CD4-positive, alpha-beta T cell treated with Interleukin-17A for 4 hours (primary cell): ENCODE measurements at places on chromosomes 2 and 18.

DNA sequence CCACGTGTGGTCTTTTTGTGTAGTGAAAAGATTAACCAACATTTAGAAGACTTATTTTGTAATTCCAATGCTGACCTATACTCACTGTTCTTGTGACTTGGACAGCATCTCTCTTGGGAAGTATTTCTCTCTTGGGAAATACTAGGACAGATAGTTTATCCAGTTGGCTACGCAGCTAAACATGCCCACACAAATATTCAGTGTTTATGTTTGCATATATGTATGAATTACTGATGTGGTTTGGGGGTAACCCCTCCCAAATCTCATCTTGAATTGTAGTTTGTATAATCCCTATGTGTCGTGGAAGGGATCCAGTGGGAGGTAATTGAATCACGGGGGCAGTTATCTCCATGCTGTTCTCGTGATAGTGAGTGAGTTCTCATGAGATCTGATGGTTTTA, 2062.3 kb upstream of the CELF4 start:
- no peak for DNase-seq

- DNase-seq: no peak
Measured at GRCh38 chr2:209633911-209634310, 137.7 kb upstream of the UNC80 start.

DNA sequence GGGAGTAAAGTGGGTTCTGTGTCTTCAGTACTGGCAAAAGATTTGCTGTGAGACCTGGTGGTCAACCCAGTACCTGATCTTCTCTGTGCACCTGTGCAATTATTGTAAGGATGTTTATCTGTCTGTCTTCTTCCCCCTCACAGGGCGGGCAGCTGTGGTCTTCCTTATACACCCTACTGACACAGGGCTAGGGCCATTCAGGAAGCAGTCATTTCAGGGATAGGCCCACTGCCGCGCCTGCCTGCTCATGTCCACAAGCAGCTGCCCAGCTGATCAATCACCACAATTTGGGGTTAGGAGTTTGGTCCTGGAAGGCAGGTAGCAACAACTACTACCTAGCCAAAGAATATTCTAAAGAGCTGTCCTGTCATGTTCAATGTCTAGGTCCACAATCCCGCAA, 1.2 kb upstream of the CNNM4 start:
- no peak for DNase-seq

GRCh38 chr18:48230467-48231113, 178.6 kb downstream of the ZBTB7C start:
- DNase-seq: peak; percentile 12

GRCh38 chr18:55779691-55780585, 191.9 kb upstream of the TCF4 start:
- no peak for DNase-seq

GRCh38 chr18:54269893-54270844, 852 bp downstream of the POLI start:
- DNase-seq: peak; percentile 59

GRCh38 chr2:69946351-69947324, 14.8 kb downstream of the ASPRV1 start:
- DNase-seq: peak; percentile 66

GRCh38 chr2:13089971-13090370, 373.2 kb downstream of the TRIB2 start:
- no peak for DNase-seq

- peak; percentile 33 for DNase-seq
Measured at GRCh38 chr2:69603146-69603743, 40.3 kb downstream of the AAK1 start.

- no peak for DNase-seq
Measured at GRCh38 chr18:37698508-37699040, 133.0 kb upstream of the CELF4 start.

- DNase-seq: no peak
Measured at GRCh38 chr2:121093692-121094091, 191.3 kb downstream of the TFCP2L1 start.

DNA sequence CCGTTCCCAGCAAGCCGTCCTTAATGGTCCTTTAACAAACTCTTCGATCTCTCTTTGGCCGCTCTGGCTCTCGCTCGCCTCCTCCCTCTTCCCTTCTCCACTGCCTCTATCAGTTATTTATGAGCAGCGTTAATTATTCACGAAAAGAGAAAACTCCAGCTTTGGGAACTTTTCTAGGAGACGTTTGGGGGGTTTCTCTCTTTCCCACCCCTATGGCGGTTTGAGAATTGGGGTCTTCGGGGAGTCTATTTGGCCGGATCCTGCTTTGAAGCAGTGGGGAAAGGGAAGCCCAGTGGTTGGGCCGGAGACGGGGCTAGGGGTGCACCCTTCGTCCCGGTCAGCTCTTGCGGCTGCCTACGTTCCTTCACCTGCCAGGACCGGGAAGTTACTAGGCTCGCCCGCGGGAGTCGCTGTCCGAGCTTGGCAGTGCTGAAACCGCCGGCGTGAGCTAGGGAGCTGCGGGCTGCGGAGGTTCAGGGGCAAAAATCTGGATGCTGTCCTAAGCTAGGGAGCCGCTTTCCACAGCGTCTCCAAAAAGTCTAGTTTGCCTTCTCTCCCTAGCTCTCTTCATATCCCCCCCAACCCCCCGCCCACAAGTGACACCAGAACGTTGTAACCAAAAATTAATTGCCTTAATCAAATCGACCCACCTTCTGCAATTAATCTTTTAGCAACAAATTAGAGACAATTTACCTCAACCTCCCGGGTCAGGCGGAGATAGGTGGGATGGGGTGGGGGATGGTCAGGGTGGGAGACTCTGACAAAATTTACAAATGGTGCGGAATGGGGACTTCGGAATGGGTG, 8.9 kb upstream of the SKOR2 start:
- no peak for DNase-seq

DNA sequence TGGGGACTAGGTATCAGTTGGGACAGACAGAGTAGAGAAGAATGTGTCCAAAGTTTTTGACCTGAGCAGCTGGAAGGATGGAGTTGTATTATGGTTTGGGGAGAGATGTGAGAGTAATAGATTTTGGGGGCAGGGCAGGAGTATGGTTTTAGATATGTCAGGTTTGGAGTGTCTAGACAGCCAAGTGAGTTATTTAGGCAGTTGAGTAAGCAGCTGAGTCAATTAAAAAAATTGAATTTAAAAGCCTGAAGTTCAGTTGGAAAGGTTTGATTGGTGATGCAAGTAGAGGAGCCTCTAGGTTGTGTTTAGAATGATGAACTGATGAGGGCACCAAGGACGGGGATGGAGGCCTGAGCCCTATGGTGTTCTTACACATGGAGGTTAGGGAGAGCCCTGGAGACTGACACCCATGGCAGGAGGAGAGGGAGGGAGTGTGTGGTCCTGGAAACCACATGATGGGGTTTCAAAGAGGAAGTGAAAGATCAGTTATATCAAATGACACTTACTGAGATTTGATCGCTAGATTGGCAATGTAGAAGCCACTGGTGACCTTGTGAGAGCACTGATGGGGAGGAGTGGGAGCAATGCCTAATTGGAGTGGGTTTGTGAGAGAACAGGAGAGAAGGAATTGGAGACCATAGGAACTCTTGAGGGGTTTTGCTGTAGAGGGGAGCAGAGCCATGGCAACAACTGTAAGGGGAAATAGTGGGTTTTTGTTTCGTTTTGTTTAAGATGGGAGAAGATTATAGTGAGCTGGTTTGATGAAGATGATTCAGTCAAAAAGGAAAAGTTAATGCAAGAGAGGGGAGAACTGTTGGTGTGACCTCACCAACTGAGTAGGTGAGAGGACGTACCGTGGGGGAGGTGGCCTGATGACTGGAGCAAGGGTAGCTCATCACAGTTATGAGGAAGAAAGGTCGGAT, 10.3 kb downstream of the ITGA6 start:
- DNase-seq: peak; percentile 67

- DNase-seq: no peak
Measured at GRCh38 chr2:207995887-207996286, 29.4 kb downstream of the PLEKHM3 start.

DNA sequence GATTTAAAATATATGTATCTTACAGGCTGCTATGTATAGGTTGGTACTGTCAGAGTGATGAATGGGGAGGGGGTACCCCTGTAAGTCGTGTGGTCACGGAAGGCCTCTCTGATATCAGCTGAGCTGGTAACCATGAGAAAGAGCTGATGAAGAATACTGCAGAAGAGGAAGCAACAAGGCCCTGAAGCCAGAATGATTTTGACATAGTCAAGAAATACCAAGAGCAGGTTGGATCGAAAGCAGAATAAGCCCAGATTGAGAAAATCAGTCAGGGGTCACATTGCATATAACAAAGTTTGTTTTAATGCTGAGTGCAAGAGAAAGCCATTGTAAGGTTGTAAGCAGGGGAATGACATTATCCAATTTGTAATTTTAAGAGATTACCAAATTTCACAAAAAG, 57.3 kb downstream of the UNC50 start:
- no peak for DNase-seq

DNA sequence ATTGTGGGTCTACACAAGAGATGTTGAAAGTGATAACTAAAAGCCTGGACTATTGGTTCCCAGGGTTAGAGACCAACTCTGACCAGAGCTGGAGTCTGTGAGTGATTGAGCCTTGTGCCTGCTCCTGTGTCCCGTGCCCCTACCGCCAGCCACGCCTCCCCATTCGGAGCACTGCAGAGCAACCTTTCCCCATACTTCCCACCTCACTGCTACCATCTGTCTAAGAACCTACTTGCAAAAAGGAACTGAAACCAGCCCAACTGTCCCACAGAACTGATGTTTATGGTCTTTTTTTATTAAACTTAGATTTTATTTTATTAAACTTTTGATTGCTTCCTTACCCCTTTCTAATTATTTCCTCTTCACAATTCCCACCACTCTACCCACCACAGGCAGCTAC, 300.3 kb upstream of the MGAT5 start:
- DNase-seq: no peak
